CD4-positive, alpha-beta T cell treated with Interleukin-4 for 4 hours (primary cell): ENCODE measurements at places on chromosomes 4 and X.
A peak's percentile ranks its signal among the peaks of the same experiment; 100 is the strongest.

- DNase-seq = peak; percentile 1
These were observed 367.6 kb downstream of the ARHGAP24 start for GRCh38 chr4:85842540-85842939.

DNA sequence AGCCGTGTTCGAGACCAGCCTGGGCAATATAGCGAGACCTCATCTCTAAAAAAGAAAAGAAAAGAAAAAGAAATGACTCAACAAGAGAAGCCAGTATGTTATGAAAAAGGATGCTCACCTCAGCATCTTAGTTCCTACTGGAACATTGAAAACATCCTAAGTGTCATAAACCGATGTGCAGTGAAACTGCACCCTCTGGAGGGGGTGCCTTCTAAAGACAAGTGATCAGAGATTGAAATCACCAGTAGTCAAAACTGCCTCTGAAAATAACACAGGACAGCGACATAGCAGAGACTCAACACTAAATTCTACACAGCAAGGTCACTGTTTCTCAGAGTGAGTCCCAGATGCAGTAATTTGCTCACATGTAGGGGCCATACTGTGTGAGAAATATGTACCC, 28.0 kb upstream of the ATP6AP2 start:
- DNase-seq = no peak

DNA sequence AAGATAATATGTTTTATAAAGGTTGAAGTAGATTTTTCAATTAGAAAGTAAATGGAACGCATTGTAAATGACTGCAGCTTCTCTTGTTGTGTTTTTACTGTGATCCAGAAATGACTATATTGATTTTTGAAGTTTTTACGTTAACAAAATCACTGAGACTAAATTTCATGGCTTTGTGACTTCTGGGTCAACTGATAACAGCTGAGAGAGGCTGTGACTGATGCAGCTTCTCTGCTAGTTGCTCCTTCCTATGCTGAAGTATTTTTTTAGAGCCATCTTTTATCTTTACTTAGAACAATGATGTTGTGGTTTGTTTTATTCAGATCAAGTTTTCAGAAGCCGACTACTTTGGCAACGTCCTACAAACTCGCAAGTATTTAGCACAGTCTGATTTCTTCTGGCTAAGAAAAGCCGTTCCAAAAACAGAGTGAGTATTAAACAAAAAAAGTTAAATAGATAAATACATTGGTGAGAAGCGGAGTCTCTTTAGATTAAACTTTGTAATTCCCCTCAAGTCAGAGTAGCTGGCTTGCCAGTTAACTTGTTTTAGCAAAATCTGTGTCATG, 94.7 kb upstream of the CBLL2 start:
- DNase-seq = no peak

GRCh38 chr4:7350396-7350795, 84.3 kb downstream of the PSAPL1 start:
- no peak for DNase-seq
